IPS DF 6.9 (cell line): ENCODE measurements at places on chromosomes 2 and 18.

- no peak overlapping the region for H3K27ac ChIP-seq
- H3K4me1 ChIP-seq = no peaks in the 10 kb centered on the region
- H3K4me3 ChIP-seq = no peak overlapping the region
- no peak for DNase-seq
- no peaks in the 10 kb centered on the region for H3K27me3 ChIP-seq
Measured at GRCh38 chr2:6999211-6999877, 82.1 kb downstream of the RNF144A start.

- no peaks in the 10 kb centered on the region for H3K27me3 ChIP-seq
- DNase-seq = no peak
- H3K4me1 ChIP-seq = peaks cover 4% of the 10 kb centered on the region; the same call in 1 of the 2 replicates
Measured at GRCh38 chr2:212939777-212940531, 211.5 kb downstream of the IKZF2 start.

- no peak overlapping the region for H3K27ac ChIP-seq
- H3K4me3 ChIP-seq = no peak overlapping the region
- H3K4me1 ChIP-seq = no peaks in the 10 kb centered on the region
- no peaks in the 10 kb centered on the region for H3K36me3 ChIP-seq
Measured at GRCh38 chr18:4430836-4431235, 24.3 kb downstream of the DLGAP1 start.

DNA sequence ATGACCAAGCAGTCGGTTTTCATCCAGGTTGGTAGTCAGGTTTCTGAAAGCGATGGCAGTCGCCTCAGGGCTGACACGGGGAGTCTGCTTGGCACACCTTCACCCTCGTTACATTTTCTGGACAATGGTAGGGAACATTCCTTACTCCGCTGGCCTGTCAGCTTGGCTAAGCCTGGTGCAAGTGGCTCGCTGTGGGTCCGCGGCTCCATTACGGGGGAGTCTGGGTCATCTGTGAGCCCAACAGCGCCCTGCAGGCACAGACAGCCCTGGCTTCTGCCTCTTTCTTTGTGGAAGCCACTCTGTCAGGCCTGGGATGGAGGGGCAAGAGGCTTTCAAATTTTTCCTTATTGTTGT, 95.6 kb downstream of the HDAC4 start:
- no peak overlapping the region for H3K27ac ChIP-seq
- no peaks in the 10 kb centered on the region for H3K27me3 ChIP-seq
- no peak overlapping the region for H3K4me3 ChIP-seq
- H3K36me3 ChIP-seq = no peaks in the 10 kb centered on the region
- peaks cover 3% of the 10 kb centered on the region; the same call in 1 of the 2 replicates for H3K4me1 ChIP-seq
- DNase-seq = no peak

DNA sequence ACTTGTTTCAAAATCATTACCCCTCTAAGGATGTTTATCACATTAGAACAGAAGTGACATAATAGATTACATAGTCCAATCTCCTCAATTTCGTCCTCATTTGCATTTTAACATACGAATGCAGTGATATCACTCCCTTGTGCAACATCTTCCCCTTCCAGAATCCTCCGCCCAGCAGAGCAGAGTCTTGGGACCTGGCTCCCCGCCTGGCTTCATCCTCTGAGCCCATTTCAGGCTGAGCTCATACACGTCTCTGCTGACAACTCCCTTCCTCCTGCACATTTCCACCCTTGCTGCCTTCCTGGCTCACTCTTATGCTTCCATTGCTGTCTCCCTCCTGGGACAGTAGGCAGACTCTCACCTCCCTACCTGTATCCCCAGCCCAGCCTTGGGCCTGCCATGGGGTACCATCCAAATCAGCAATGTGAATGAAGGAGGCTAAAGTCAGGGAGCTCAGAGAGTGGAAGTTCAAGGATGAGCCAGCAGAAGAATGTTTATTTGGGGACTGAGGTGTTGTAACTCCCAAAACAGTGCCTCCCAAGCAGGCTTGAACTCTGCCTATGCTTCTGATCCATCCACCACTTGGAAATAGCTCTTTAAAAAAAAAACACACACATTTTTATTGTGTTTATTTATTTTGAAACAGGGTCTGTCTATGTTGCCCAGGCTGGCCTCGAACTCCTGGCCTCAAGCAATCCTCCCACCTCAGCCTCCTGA, 165.2 kb downstream of the TMEM200C start:
- no peak overlapping the region for H3K4me3 ChIP-seq
- H3K36me3 ChIP-seq = no peaks in the 10 kb centered on the region
- DNase-seq = no peak
- no peaks in the 10 kb centered on the region for H3K27me3 ChIP-seq
- H3K27ac ChIP-seq = no peak overlapping the region

DNA sequence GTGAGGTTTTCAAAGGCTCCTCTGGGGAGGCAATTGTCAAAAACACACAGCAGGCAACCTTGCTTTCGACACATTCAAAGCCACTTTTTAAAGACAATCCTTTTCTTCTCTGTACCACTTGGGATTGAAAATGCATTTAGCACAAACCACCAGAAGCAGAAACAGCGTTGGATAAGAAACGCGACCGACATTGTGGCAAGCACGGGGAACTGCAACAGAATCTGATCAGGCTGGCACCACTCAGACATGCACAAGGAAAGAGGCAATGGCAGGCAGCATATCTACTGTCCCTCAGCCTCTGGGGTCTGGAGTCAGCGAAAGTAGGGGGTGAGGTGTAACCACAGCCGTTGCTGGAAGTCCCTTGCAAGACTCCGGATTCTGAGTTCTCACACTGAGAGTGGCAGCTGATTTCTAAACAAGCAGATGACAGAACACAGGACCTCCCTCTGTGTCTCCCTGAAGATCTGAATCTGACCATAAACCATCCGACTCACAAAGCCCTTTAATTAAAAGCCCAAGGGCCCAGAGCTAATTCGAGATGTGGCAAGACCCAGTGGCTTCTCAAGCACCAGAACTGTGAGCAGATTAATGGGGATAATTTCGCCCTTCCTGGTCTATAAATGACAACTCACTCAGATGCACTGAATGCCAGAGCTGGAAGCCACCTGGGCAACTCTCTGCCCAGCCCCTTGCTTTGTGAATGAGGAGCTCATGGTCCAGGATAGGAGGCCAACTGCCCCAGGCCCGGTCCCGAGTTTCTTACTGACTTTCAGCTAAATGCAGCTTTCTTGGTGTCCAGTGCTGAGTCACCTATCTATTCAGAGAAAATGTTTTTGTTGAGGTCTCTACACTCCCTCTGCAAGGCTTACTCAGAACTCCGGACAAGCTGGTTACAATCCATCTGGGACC, 29.6 kb downstream of the CYRIA start:
- no peak overlapping the region for H3K4me3 ChIP-seq
- no peak for DNase-seq
- no peaks in the 10 kb centered on the region for H3K36me3 ChIP-seq
- peaks cover 3% of the 10 kb centered on the region for H3K4me1 ChIP-seq
- H3K27ac ChIP-seq = no peak overlapping the region
- no peaks in the 10 kb centered on the region for H3K27me3 ChIP-seq
